ENCODE measurements at places on chromosomes 2 and 18.

- DNase-seq: no peak
Observed at GRCh38 chr2:56207760-56208159, 24.0 kb downstream of the CCDC85A start.

DNA sequence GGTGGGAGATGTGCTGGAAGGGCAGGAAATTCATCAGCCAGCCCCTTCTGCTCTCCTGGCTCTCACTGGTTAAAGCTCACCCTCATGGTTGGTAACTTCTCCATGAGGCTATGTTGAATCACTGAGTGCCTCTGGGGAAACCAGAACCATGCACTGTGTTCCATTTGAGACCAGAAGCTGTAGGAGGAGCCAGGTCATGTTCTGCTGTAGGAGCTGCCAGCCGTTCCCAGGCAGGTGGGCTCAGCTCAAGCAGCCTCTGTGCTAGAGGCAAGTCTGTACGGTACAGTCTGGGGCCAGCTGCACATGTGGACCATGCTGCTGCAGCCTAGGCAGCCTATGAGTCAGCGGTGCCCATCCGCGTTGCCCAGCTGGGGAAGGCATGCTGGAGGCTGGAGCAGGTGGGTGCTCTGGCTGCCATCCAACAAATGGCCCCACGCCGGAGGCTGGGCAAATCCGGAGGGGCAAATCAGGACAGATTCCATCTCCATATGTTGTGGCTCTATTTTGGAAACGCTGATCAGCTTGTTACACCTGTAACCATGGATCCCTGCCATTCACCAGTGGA lies 22.0 kb upstream of the KCNF1 start:
- DNase-seq: no peak

GRCh38 chr18:49565612-49566011 lies 3.8 kb downstream of the LIPG start:
- no peak for DNase-seq

DNA sequence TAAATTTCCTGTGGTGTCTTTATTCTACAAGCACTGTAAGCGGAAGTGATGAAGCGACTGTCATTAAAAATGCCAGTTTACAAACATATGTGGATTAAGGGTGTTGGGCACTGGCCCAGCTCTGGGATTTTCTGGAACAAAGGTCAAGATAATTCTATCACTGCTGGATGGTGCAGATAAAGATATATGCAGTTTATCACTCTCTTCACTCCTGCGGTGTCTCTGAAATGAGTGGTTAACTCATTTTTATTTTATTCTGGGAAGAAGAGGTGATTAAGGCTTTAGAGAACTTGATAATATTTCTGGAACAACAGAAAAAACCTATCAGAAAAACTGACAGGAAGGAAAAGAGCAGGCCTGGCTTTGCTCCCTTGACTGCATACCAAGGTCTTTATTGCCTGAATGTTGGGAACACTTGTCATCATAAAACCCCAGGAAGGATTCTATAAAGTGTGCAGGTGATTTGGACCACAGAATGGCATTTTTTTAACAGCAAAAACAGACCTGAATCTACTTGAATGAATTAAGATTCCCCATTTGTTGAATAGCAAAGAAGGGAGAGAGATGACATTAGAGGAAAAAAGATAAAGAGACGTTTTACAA lies 32.4 kb downstream of the ABCB11 start:
- DNase-seq: no peak

DNA sequence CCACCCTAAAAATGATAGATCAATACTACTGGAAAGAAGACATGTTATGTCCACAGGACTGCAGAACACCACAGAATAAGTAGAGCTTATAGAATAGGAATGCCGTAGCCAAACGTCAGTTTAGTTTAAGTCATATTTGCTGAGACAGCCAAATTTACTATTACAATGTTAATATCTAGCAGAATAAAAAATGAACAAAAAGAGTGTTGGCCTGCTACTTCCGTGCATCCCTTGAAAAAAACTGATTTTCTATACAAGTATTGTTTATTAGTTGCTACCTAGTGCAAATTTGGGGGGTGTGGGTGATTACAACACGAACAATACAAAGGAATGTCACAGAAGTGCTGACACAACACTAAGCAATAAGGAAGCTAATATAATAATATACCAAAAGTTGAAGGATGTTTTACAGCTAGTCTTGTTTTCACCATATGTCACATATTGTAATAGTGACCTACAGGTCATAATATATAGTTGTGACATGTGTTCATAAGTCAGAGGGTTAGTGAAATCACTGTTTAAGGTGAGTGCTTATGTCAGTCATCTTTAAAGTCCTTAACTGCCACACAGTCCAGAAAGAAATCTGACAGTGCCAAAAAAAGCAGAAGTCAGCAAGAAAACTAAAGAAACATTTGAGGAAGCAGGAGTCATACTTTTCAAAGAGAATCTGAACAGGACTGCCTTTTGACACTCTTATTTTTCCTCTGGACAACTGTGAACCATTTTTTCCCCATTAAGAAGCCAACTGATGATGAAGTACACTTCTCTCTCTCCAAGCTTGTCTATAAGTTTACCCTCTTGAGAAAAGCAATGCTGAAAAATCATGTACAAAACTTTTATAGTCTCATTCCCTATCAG lies 376.4 kb downstream of the ZEB2 start:
- DNase-seq: no peak

DNA sequence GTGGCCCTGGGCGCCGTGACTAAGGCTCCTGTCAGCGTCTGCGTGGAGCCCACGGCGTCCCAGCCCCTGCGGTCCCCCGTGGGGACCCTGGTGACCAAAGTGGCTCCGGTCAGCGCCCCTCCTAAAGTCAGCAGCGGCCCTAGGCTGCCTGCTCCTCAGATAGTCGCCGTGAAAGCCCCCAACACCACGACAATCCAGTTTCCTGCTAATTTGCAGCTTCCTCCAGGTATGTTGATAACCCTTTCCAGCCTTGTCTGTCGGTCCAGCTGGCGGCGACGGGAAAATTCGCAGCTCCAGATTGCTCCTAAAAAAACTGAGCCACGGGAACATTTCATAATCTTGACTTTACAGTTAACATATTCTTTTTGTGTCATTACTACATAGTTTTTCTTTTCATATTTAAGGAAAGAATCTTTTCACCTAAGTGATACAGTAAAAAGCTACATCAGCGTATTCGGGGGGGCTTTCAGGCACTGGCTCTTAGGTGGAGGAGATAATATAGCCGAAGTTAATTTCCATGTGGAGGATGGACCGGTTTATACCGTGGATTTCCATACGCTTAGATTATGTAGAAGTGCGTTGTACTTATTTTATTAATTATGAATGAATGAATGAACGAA lies 916 bp downstream of the TAF4B start:
- DNase-seq: no peak

DNA sequence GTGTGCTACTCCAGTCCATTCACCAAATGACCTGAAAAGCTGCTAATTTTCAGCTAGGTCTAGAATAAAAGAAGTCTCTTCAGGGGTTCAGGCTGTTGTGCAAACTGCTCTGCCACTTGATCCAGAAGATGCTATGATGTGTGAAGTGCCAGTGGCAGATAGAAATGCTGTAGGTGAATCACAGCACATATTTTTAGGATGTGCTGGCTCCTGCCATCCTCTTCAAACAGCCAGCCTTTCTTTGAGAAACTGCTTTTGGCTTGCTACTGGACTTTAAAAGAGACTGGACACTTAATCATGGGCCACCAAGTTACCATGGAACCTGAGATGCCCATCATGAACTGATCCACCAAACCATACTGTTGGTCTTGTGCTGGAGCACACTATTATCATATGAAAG lies 322.1 kb downstream of the EN1 start:
- DNase-seq: no peak

GRCh38 chr2:217933617-217933993 lies 69.2 kb downstream of the TNS1 start:
- DNase-seq: no peak

DNA sequence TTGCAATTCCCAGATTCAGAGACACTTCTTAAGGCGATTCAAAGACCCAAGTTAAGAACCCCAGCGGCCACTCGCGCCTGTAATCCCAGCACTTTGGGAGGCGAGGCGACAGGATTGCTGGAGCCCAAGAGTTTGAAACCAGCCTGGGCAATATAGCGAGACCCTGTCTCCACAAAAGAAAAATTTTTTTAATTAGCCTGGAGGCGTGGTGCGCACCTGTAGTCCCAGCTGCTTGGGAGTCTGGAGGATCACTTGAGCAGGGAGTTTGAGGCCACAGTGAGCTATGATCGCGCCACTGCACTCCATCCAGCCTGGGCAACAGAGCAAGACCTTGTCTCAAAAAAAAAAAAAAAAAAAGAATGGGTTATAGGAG lies 585 bp upstream of the ANAPC1 start:
- no peak for DNase-seq

GRCh38 chr2:16382451-16382850 lies 283.2 kb downstream of the CYRIA start:
- no peak for DNase-seq

- peak; percentile 41 for DNase-seq
Observed at GRCh38 chr2:207473049-207473930, 56.5 kb upstream of the CREB1 start.

DNA sequence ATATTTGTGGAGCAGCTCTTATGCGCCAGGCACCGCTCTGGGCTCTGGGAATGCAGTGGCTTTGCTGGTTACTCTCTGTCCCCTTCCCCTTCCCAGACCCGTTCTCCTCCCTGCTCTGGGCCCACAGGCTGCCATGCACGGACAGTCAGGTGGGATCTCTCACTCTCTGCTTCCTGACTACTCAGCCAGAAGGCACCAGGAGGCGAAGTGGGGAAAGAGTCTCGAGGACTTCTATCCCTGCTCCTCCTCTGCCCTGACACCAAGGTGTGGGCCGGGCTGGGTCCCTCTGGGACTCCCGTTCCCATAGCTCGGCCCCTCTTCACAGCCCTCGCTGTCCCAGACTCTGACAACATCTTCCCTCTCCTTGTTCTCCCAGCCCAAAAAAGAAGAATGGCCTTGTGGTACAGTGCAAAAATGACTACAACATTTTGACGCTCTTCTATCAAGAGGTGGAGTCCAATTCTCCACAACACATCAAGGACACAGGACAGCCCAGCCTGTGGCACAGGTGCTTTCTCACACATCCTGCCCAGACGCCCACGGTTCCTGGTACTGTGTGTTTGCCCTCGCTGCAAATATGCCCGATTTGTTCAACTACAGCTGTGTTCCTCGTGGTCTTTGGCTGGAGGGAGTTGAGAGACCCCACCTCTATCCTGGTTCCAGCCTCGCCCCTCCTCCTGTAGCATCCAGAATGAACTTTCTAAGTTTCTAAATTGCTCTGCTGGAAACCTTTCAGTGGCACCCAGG lies 14.0 kb upstream of the DUSP2 start:
- no peak for DNase-seq

DNA sequence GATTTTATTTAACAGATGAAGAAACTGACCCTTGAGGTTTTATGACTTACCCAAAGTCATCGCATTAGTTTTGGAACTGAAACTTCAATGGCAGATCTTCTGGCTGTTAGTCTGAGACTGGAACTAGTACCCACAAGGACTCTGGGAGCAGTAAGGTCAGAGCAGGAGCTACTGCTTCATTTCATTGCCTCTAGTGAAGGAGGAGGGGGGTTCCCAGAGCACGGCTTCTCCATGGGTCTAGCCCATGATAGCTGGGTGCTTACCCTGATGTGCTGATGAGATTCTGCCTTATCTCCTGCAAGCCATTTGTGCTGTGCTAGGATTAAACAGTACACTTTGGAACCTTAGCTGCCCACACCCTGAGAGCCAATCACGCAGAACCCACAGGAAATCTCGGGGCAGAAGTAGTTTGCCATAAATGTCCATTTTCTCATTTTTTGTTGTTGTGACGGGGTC lies 5.4 kb upstream of the RNASEH1 start:
- DNase-seq: no peak

DNA sequence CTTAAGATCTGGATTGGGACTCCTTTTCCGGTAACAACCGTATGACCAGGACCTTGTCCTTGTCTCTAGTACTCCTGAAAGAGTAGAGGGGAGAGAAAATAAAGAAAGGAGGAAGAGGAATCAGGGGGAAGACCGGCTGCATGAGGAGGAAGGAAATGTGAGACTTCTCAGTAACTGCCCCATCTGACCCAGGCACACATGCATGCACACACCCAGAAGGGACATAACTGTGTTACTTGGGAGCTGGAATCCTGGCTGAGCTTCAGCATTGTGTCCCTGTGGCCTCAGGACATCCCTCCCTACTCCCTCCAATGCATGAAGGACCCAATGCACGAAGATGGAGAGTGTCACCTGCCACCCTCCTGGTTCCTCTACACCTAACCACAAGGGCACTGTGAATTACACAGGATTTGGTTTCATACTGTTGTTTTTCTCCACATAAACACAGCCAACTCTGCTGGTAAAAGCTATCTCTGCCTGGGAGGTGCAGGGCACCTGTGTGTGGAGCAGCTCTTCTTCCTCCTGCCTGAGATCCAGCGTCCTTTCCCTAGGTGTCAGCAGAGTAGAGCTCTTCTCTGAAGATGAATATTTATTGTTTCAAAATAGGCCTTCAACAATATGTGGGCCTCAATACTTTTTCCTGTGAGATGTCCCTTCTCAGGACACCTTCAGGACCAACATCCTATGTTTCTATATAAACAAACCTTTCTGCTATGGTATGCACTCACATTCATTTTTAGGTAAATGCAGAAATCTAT lies 574.1 kb upstream of the ID2 start:
- DNase-seq: no peak

GRCh38 chr2:137192366-137193310 lies 427.3 kb downstream of the THSD7B start:
- DNase-seq: no peak

DNA sequence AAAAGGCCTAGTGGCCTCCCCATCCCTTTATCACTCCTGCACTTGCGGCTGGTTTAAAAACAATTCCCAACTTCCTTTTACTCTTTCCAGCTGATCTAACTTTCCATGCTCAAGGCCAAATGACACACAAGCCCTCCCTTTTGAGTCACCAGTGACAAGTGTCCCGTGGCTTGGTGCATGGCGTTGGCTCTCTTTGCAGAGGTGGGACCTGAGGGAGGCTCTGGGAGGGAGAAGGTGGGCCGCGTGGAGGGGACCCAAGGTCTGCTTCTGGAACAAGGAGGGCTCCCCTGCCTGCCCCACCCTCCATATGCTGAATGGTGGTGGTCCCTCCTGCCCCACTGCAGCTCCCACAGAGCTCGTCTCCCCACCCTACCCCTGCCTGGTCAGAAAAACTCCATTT lies 30.8 kb upstream of the HPCAL1 start:
- DNase-seq: no peak

- no peak for DNase-seq
Observed at GRCh38 chr18:78433562-78433961, 546.1 kb upstream of the SALL3 start.

GRCh38 chr2:226495466-226496272 lies 304.0 kb downstream of the IRS1 start:
- DNase-seq: peak; percentile 15

DNA sequence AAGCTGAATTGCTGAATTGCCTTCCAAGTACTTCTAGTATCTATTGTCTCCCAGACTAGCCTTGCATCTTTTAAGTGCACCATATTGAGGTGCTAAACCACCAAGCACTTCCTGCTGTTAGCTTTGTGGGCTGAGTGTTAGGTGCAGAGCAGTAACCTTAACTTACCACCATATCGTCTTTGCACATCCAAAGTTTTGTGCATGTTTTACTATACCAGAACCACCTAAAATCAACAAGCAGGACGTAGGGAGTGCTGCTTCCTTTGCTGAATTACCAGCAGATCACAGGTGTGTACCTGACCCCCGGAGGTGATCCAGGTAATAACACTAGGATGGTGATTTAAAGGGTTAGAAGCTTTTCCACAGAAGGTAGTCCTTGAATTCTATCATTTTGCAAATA lies 359.9 kb upstream of the HNRNPA3 start:
- no peak for DNase-seq

- no peak for DNase-seq
Observed at GRCh38 chr2:110780461-110780860, 48.1 kb downstream of the ACOXL start.

GRCh38 chr18:2192562-2192961 lies 378.7 kb downstream of the METTL4 start:
- DNase-seq: no peak
